ENCODE measurements at places on chromosomes 11 and 22.

DNA sequence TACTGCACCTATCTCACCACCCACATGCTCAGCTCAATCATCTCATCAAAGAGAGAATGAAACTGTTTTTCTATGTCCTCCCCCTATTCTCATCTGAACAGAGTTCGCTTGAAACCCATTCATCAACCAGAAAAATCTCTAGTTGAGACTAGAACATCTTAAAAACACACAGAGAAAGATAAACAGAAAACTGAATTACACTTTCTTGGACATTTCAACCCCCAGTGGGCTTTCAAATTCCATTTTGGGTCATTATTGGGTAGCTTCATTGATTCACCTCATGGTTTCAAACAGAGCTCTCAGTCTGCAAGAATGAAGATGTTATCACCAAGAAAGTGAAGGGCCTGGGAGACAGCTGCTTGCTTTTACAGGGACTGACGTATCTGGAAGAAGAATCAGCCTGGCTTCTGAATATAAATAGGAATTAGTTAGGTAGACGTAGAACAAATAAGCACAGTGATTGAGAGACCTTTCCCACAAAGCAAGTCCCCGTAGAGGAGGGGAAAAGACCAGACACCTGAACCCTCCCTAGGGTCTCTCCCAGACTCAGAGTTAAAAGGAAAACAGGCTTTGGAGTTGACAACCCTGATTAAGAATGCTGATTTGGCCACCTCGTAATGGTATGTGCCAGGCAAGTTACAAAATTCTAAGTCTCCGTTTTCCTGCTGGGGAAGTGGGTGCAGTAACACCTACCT is 155.7 kb downstream of the BBOX1 start:
- no peak for DNase-seq

DNA sequence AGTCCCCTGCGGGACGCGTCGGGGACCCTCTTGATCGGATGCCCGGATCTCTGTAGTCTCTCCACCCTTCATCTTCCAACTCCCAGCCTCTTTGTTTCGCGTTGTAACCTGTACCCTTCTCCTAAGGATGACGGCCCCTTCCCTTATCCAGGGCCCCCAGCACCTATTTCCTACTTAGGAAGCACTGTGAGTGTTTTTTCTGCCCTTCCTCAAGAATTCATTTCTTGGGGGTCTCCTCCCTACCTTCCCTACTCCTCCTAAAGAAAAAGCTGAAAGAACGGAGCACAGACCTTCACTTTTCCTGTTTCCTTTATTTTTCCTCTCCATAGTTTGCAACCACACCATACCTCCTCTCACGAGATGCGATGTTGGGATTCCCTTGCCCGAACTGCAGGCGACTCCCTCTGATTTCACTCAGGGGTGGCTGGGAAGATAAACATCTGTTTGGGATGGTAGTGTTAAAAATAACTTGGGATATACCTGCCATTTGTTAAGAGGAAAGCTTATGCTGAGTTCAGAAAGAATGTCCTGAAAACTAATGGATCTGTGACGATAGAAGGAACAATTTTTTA is 593 bp downstream of the FAM118B start:
- DNase-seq = no peak

DNA sequence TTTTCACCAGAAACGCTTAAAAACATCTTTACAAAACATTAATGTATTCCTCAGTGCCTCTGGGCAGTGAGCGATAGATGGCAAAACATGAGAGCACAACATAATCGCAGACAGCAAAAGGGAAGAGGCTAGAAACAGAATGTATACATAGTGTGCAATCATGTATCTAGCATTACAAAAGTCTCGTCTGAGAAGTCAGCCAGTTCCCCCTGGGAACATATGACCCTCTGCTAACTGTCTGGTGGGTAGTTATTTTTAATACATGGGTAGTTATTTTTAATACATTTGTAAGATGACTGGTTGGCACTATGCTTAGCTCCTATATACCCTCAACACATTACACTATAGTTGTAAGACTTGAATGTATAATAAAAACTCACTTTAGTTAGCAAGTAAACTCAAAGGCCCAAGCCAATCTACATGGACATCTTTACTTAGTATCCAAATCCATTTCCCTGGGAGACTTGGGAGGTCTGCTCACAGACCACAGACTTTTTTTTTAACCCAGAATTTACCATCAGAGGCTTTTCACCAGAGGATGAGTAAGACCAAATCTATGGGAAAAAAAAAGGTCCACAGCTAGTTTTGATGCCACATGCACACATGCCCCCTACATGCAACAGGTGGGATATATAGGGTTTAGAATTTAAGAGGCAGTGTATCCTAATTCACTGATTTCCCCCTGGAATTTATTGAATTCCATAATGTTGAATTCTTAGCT is 71.7 kb downstream of the AMBRA1 start:
- no peak for DNase-seq

DNA sequence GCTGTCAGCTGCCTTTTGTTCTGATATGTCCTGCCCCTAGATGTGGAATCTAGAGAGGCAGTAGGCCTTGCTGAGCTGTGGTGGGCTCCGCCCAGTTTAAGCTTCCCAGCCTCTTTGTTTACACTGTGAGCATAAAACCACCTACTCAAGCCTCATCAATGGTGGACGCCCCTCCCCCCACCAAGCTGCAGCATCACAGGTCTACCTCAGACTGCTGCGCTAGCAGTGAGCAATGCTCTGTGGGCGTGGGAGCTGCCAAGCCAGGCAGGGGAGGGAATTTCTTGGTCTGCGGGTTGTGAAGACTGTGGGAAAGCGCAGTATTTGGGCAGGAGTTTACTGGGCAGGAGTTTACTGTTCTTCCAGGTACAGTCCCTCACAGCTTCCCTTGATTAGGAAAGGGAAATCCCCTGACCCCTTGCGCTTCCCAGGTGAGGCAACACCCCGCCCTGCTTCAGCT is 98.5 kb downstream of the SMCO4 start:
- no peak for DNase-seq

DNA sequence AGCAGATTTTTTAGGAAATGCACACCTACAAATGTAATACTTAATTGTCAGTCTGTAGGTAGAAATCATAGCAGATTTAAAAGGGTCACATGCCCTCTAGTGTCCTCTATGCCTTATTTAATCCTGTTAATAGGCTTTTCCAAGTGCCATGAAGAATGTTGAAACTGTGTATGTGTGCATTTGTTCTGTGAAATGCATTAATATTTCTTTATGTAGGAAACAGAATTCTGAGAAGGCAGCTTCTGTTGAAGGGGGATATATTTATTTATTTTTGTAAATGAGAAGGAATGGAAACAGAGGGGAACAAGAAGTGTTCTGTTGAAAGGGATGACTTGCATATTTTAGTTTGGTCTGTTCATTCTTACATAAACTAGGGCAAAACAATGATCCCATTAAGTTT is 51.0 kb downstream of the SVIP start:
- DNase-seq = no peak

DNA sequence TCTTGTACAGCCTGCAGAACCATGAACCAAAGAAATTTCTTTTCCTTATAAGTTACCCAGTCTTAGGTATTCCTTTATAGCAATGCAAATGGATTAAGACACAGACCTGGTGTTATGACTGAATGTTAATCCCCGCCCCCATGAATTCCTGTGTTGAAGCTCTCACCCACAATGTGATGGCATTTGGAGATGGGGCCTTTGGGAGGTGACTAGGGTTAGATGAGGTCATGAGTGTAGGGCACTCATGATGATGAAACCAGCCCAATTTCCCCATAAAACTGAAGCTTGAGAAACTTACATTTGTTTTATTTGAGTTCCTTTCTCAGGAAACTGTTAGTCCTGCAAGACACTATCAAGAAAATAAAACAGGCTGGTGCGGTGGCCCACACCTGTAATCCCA is 115.8 kb upstream of the THY1 start:
- no peak for DNase-seq

- DNase-seq = no peak
These were observed 37.3 kb upstream of the RRAS2 start for GRCh38 chr11:14396273-14396672.

- DNase-seq = no peak
These were observed 4.9 kb downstream of the AMBRA1 start for GRCh38 chr11:46588915-46589314.

- DNase-seq = no peak
These were observed 203.8 kb downstream of the DLG2 start for GRCh38 chr11:85423316-85423715.

GRCh38 chr22:21948824-21949568 is 3.7 kb downstream of the PPM1F start:
- DNase-seq = no peak

GRCh38 chr11:60860943-60861342 is 5.2 kb upstream of the PTGDR2 start:
- no peak for DNase-seq

GRCh38 chr11:123065621-123066020 is 3.7 kb upstream of the HSPA8 start:
- DNase-seq = no peak

DNA sequence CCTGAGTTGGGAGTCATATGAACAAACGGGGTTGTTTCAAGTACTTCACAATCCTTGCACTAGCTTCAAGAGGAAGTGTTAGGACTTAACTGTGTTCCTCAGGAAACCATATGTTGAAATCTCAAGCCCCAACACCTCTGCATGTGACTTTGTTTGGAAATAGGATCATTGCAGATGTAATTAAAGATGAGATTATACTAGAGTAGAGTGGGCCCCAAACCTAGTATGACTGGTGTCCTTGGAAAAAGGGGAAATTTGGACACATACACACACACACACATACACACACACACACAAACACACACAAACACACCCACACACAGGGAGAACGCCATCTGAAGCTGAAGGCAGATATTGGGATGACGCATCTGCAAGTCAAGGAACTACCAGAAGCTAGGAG is 6.4 kb upstream of the CEP295 start:
- DNase-seq = no peak

DNA sequence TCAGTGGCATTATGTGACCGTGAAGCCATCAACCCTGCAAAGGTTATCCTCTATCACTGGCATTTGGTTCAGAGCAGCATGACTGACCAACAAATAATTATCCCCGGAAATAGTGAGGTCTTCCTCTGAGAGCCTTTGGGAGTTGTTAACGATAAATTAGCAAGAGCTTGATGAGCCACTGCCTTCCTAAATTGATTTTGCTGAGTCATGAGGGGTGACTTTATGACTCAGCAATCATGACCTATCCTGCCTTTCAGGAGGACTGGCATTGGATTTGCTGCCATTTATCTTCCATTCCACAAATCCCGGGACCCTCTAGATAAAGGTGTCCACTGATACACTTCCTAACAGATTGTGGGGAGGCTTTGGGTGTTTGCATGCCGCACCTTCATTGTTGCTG is 80.8 kb upstream of the MTNR1B start:
- DNase-seq = no peak

- DNase-seq = no peak
These were observed 1.5 kb upstream of the IL17REL start for GRCh38 chr22:50014053-50014501.

DNA sequence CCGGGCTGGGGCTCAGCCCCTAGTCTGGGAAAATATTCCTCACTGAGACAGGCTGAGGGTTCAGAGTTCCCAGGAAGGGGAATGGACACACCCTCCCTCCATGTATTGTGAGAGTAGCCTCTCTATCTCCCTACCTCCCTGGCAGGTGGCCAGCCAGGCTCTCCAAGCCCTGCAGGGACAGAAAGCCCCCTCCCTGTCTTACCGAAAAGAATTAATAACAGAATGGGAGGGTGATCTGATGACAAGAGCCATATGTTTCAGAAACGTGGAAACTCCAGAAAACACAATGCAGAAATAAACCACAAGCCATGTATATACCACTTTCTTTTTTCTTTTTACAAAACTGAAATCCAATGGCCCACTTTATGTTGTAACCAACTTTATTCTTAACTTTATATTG is 140.0 kb downstream of the CHST1 start:
- no peak for DNase-seq

DNA sequence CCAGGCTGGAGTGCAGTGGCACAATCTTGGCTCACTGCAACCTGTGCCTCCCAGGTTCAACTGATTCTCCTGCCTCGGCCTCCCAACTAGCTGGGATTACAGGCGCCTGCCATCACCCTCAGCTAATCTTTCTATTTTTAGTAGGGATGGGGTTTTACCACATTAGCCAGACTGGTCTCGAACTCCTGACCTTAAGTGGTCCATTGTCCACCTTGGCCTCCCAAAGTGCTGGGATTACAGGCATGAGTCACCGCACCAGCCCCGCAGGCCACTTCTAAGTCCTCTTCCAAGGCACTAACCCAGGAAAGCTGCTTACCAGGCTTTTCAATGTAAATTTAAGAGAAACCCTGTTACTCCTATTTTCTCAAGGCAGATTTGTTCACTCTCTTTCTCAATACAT is 50.4 kb downstream of the DENND5A start:
- no peak for DNase-seq

GRCh38 chr11:102528618-102529017 is 1.9 kb downstream of the MMP7 start:
- DNase-seq = no peak
